ENCODE measurements at places on chromosomes 7 and 10.

- DNase-seq, result no peak
Measured at GRCh38 chr10:73803680-73804286, 7.6 kb downstream of the NDST2 start.

DNA sequence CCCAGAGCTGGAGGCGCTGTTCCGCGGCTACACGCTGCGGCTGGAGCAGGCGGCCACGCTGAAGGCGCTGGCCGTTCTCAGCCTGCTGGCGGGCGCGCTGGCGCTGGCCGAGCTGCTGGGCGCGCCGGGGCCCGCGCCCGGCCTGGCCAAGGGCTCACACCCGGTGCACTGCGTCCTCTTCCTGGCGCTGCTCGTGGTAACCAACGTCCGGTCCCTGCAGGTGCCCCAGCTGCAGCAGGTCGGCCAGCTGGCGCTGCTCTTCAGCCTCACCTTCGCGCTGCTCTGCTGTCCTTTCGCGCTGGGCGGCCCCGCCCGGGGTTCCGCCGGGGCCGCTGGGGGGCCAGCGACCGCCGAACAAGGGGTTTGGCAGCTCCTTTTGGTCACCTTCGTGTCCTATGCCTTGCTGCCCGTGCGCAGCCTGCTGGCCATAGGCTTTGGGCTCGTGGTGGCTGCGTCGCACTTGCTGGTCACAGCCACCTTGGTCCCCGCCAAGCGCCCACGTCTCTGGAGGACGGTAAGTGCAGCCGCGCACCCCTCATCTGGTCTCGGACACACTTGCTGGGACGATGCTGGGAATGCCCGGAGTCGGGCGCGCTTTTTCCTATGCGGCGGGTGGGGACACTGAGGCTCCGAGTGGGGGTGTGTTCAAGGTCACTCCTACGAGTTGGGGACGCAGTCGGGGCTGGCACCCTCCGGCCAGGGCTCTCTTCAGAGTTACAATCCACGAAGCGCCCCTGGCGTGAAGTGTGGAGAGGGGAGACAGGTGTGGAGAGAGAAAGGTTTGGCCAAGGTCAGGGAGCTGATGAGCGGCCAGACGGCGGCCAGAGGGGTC, 717 bp downstream of the ADCY1 start:
- no peak for DNase-seq

DNA sequence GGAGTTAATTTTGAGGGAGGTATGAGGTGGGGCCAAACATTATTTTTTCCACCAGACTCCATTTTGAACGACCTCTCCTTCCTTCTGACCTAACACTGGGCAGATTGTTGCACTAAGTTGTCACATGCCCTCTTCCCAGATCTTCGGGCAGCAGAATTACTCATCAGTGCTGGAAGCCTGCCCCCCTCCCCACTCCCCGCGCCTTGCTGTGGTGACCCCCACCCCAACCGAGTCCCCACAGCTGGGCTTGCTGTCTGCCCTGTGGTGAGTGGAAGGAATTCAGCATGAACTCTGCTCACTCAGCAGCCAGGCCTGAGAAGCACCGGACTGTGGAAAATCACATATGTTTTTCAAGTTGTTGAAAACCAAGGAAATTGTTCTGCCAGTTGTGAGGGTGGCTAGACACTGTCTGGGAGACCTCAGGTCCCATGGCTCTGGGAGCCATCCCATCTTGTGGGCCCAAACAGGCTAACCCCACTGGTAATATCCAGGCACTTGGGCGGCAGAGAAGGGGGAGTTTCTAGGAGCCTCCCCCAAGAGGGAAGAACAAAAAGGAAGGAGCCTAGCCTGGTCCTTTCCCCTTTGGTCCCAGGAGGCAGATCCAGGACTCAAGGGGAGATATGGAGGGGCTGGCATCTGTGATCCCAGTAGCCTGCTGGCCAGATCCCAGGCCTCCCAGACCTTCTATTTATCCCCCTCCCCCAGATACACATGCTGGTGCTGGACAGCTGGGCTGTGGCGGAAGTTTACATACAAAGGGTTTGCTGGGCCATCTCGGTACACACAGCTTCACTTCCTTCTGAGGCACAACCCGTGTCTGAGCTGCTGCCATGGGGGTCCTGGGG, 3.5 kb upstream of the AEBP1 start:
- no peak for DNase-seq

GRCh38 chr10:97534746-97535367, 36.1 kb downstream of the UBTD1 start:
- no peak for DNase-seq

- DNase-seq, result peak; percentile 13
Measured at GRCh38 chr10:71696628-71697326, 22.8 kb downstream of the C10orf105 start.

DNA sequence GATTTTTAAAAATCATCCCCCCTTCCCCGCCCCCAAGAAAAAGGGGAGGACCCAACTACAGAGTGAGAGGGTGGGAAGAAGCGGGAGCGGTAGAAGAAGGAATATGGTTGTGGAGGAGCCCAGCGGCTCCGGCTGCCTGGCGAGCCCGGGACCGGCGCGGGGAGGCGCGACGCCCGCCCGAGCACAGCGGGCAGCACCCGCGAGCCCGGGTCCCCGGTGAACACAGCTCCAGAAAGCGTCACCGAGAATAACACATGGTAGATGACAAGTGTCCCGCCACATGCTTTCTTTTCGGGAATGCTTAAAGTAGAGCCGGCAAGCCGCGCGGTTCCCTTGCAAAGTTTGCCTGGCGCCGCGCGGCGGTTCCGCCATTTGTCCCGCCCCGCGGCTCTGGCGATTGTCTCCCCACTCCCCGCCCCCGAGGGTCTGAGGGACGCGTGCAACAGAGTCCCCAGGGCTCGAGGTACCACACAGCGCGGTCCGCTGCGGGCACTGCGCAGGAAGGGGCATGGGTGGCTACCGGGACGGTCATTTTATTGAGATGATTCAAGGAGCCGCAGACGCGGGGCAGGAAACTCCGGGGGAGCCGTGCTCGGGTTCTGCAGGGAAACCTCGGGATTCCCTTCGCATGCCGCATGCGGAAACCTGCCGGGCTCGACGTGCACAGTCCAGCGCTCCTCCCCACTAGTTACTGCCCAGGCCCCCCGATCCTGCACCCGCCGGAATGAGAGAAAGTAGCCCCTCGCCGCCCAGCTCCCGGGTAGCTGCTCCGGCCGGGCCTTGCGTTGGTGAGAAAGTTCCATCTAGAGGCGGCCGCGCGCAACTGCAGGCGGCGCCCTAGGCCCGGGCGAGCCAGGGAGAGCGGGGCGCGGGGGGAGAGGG, 781 bp upstream of the GRM8 start:
- DNase-seq, result peak; percentile 71

GRCh38 chr10:66931949-66932343, 6.1 kb downstream of the LRRTM3 start:
- no peak for DNase-seq
